ENCODE measurements at places on chromosomes 7 and 10.

- DNase-seq, result peak; percentile 47
Measured at GRCh38 chr7:45578467-45578866, 4.3 kb downstream of the ADCY1 start.

- no peak for DNase-seq
Measured at GRCh38 chr10:119468542-119469324, 73.8 kb downstream of the RGS10 start.

DNA sequence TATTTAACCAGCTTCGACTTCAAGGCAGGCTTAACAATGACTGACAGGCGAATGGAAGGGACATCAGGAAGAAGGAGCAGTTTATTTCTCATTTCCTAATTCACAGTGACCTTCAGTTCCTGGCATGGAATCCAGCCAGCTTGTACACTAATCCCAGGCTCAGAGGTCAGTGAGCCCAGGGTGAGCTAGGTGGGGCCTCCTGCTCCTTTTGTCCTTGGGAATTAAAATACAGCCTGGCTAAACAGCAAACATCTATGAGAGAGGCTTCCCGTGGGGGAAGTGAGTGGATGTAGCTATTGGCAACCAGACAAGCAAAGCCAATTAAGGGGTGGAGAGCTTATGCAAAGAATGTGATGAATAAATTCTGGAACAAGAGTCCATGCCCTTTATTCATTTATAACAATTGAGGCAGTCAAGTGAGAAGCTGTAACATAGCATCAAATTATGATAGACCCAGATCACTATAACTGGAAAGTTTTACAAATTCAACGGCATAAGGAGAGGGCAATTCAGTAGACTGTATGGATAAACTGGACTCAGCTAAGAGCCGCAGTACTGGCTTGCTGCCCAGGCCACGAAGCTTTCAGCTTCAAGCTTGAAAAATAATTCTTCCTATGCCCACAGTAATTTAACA lies 57.1 kb downstream of the STK17A start:
- no peak for DNase-seq

GRCh38 chr7:8384901-8385300 lies 48.5 kb upstream of the NXPH1 start:
- no peak for DNase-seq

GRCh38 chr10:48901319-48901718 lies 38.3 kb downstream of the LRRC18 start:
- no peak for DNase-seq

- peak; percentile 5 for DNase-seq
Measured at GRCh38 chr7:158469396-158470051, 118.1 kb downstream of the PTPRN2 start.

GRCh38 chr10:103852856-103853255 lies 2.5 kb downstream of the SH3PXD2A start:
- DNase-seq, result no peak

DNA sequence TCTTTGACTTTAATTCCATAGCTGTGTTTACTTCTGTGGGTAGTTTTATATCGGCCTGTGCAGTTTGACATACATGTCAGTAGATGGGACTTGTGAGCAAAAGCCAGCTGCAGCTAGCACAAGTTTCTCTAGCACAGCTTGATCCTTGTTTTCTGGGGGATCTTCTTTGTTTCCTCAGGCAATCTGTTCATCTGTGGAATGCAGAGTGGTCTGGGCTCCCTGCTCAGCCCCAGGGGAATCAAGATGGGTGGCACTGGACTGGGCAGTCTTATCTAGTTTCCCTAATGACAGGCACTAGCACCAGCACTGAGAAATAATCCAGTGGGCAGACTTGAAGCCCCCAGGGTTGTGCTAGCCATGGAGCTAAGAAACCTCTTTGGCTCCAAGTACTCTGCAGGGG lies 40.8 kb downstream of the CYP2C19 start:
- DNase-seq, result no peak

GRCh38 chr10:112579578-112579977 lies 132.6 kb downstream of the VTI1A start:
- no peak for DNase-seq

DNA sequence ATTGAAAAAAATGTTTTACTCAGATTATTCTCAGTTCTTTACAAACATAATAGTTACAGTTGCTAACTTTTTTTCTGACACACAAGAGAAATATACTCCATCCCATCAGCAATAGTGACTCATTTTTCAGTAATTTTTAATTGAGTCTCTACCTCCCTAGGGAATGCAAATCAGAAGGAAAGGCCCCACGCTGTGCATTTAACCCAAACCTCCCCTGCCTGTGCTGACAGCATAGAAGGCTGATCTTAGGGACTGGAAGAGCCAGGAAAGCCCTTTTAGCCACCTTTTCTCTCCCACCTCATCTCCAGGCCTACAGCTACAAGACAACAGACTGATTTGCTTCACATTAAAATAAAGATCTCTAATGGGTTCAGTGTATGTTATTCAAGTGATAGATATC lies 24.7 kb upstream of the PIK3CG start:
- no peak for DNase-seq

DNA sequence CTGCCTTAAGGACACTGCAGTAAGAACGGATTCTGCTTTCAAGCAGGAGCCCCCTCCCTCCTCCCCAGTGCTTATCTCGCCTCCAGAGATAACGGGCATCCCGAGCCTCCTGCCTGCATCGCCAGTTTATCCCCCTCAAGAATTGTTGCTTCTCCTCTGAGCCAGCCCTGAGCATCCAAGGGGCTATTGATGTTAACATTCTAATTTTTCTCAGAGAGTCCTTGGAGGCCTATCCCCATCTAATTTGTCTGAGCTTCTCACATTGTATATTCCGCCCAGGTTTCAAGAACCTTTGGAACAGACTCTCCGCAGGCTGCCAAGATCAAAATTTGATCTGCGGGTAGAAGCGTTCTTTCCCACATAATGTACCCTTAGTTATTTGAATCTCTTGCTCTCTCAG lies 180.0 kb downstream of the GFRA1 start:
- no peak for DNase-seq

GRCh38 chr10:113140143-113141011 lies 190.3 kb downstream of the TCF7L2 start:
- DNase-seq, result no peak

GRCh38 chr10:16966991-16967865 lies 150.0 kb upstream of the RSU1 start:
- no peak for DNase-seq

DNA sequence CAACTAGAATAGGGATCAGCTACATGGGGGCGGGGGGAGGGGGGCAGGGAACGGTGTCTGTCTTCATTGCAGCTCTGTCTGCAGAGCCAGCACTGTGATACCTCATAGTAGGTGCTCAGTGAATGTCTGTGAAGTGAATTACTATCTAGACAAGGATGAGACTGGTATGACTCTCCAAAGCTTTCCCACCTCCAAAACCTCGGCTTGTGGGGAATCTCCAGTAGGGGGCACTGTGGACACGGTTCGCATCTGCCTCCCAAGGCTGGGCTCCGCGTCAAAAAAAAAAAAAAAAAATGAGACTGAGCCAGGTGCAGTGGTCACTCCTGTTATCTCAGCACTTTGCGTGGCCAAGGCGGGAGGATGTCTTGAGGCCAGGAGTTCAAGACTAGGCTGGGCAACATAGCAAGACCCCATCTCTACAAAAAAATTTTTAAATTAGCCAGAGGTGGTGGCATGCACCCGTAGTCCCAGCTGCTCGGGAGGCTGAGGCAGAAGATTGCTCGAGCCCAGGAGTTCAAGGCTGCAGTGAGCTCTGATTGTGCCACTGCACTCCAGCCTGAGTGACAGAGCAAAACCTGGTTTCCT lies 9.6 kb downstream of the TRIM56 start:
- no peak for DNase-seq

DNA sequence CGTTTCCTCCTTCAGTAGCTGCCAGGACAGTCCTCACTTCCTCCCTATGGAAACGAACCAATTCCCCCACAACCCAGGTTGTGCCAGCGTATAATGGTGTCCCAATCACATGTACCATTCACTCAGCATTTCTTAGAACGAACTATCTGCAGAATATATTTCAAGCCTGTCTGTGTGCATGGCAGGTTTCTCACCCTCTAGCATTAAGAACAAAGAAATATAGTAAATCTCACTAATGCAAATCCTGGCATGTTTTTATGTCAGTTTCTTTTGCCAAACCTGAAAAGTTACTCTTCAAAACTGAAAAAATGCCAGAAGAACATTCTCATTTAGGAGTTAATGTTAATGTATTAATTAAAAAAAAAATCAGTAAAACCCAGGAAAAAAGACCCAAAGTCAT lies 405.9 kb upstream of the KLF6 start:
- DNase-seq, result no peak

- no peak for DNase-seq
Measured at GRCh38 chr10:99233000-99233688, 2.5 kb downstream of the HPSE2 start.

DNA sequence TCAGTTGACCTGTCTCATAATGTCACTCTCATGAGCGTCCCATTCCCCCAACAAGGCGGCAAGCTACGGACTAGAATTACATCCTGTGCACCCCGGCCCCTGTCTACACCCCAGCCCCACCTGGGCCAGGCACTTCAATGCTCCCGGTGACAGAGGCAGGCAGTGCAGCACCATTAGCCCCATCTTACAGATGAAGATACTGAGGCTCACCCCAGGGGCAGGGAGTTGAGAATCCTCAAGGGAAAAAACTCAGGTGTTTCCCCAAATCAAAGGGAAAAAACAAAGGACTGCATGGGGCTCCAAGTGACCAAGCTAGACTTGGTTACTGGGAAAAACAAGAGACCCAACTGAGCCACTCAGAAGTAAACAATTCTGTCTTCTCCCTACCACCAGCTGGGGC lies 4.5 kb downstream of the DLG5 start:
- DNase-seq, result no peak

GRCh38 chr7:120876922-120877321 lies 19.0 kb upstream of the TSPAN12 start:
- no peak for DNase-seq

Measured in posterior vena cava (tissue), 2 donors.